ENCODE measurements at places on chromosomes 3 and 15.

- peak; percentile 4 for DNase-seq
Observed at GRCh38 chr15:48144889-48145288, 24.1 kb downstream of the SLC24A5 start.

DNA sequence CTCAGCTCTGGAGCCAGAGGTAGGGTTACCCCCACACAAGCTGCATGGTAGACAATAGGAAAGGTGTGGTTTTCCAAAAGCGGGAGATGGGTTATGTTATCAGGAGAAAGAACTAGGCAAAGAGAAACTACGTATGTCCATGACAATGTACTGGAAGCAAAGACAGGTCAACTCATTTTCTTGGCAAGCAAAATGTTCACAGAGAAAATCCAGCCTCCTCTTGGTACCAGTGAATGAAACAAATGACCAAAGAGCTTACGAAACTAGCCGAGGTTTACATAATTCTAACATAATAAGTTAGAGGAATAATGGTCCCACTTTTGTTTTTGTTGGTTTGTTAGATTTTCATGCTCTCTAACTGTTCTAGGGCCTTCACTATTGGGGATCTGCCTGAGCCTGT is 338.1 kb upstream of the TGFBR2 start:
- DNase-seq, result no peak

GRCh38 chr3:189927975-189928895 is 192.5 kb downstream of the P3H2 start:
- DNase-seq, result no peak

GRCh38 chr3:62035402-62036057 is 337.8 kb downstream of the FEZF2 start:
- no peak for DNase-seq

DNA sequence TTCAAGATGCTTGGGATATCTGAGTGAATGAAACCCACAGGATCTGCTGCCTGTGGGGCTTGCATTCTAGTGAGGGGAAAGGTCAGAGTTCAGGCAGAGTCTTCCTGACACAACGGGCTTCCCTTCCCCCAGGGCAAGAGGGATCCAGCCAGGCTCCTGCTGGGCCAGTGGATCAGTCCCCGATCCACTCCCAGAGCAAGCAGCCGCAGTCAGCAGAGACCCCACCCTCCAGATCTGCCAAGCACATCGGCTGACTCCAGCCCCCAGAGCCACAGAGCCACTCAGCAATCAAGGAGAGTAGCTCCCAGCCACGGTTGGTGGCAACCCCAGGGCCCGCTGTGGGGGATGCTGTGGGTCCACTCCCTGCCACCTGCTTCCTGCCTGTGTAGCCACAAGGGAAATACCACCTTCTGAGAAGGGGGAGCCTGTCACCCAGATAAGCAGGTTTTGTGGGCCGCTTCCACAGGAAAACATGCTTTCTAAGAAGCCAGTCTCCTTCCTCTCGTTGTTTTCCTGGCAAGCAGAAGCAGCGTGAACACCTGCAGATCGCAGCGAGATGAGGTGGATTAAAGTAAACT is 44.9 kb downstream of the CPN2 start:
- DNase-seq, result no peak

DNA sequence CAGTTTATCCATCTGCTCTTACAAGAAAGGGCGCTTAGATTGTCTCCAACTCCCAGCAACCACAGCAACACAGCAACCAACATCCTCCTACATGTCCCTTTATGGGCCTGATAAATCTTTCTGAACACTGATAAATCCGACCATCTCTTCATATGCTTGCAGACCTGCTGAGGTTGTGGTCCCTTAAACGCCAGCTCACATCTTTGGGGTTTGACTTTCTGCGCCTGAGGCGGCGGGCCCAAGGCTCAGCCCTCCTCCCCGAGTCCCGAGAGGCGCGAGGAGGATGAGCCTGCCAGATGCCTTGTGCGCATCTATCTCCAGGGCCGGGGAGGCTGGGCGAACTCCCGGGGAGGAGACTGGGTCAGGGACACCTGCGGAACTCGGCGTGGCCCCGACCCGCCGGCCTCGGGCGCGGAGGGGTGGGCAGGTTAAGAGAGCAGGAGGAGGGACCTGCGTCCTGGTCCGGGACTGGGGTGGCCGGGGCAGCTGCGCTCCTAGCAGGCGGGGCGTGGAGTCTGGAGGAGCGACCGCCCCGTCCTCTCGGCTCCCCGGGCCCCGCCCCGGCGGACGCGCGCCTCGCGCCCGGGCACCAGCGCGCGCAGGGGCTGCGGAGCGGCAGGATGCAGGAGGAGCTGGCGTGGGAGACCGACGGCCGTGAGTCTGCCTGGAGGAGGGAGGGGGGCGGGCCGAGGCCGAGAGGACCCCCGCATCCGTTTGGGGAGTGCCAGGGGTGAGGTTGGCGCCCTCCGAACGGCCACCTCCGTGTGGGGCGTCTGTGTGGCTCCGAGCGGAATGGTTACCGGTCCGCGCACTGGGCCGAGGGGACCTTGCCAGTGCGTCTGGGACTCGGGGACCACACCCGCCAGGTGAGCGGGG is at the start of gene ANKDD1A:
Gene ANKDD1A, plus strand, starts transcription at position 592 of the 876 bp plus-strand sequence. Its CDS starts 29 bp downstream, at position 621.
- peak; percentile 90 for DNase-seq

- no peak for DNase-seq
Observed at GRCh38 chr15:99604865-99605264, 39.1 kb downstream of the MEF2A start.

Measured in GM03348 (cell line).